K562 (cell line): ENCODE measurements at places on chromosomes 7 and 10.
A peak's percentile ranks its signal among the peaks of the same experiment; 100 is the strongest.

- peak; percentile 58 for DNase-seq
Measured at GRCh38 chr7:2572101-2572842, 13.5 kb downstream of the IQCE start.

DNA sequence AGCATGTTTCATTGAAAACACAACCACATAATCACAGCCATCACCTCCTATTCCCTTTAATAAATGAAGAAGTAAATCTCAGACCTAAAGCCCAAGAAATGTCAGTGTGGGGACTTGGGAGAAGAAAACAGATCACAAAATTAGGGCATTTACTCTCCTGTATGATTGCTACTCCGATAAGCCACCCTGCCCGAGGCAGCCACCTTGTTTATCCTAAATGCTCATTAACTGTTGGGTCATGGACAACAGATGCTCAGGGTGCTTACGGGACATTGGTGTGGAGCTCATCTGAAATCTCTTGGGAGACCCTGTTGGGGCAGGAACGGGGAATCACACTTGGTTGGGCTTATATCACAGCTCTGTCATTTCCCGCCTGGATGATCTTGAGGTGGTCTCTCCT, 17.5 kb upstream of the CHST15 start:
- no peak for DNase-seq

DNA sequence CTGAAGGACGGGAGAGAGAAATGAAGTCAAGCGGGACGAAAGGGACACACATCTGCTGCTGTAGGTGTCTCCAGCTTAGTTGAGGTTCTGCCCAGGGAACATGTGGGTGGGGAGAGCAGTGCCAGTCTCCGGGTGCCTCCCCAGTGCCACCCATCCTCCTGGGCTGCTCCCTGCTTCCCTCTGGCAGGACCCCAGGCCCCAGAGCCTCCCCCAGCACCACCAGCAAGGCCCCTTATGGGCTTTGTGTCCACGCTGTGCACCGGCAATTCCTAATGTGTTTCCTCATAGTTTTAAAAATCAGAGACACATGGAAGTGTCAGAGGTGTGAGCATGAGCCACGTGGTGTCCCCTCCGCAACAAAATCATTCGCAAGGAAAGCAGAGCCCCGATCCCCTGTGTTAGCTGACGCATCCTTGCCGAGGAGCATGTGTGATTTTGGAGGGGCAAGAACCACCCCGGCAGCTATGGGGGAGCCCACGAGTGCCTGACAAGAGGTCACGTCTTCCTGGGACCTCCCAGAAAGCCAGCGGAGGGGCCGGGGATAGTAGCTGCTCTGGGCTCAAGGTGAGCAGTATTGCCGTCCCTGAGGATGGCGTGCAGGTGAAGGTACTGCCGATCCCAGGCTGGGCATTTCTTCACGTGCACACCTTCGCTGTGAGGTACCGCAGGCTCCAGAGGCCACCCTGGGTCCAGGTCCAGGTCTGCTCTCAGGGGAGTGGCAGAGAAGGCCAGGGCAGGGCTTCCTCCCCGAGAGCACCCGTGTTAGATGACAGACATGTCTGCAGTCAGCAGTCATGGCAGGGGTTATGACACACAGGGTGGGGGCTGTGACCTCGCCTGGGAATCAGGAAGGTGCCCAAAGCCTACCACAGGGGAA, 448.2 kb upstream of the FOXK1 start:
- DNase-seq, result no peak

GRCh38 chr10:80260295-80261243, 28.9 kb downstream of the MAT1A start:
- DNase-seq, result peak; percentile 69

DNA sequence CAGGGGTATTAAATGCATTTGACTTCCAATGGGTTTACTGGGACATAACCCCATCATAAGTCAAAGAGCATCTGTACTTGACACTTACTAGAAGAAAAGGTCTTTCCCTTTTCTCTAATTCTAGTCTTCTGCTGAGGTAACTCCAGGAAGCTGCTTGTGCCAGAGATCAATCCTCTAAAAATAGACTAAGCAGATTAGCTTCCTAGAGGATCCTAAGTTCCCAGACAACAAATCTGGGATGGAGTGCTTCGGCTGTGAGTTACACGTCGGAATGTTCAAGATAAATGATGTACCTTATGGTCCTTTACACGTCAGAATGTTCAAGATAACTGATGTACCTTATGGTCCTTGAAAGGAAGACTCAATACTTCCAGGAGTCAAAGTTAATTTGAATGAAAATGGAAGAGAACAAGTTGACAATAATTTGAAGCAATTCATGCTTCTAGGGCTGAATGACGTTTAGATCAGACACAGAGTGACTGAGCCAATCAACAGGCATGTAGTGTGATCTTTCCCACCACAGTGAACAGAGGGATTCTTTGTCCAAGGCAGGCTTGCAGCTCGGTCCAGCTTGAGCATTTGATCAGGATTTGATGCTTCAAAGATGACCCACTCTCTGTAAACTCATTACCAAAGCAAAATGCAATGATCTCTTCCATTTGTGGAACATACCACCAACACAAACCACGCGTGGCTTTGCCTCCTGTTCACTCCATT, 63.8 kb downstream of the SLC37A3 start:
- no peak for DNase-seq

DNA sequence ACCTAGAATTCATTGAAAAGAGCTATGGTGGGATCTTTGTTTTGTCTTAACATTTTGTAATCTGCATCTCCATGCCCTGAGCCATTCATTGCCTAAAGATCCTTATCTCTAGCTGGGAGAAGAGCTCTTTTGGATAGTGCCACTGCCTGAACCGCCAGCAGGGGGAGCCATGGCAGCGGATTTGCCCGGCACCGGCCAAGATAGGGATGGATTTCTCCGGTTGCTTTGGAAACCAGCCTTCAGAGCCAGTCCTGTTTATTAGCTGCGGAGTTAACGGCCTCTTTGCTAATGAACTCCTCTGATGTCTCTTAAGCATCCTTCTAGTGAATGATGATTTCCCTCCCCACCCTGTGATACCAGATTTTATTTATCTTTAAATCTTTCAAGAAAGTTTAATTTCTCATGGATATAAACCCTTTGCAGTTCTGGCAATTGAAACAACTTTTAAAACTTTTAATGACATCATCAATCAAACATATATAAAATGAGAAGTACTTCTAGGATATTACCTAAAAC, 58.2 kb upstream of the LYZL2 start:
- peak; percentile 79 for DNase-seq

- DNase-seq, result no peak
Measured at GRCh38 chr10:15813415-15813814, 46.9 kb downstream of the MINDY3 start.

- no peak for DNase-seq
Measured at GRCh38 chr10:1737222-1738061, at the start of gene ADARB2. Gene ADARB2 (minus strand): TSS chr10:1737525.

- DNase-seq, result no peak
Measured at GRCh38 chr10:22483132-22483531, 137.8 kb downstream of the SPAG6 start.

- no peak for DNase-seq
Measured at GRCh38 chr7:93941945-93942344, 20.4 kb downstream of the GNG11 start.

DNA sequence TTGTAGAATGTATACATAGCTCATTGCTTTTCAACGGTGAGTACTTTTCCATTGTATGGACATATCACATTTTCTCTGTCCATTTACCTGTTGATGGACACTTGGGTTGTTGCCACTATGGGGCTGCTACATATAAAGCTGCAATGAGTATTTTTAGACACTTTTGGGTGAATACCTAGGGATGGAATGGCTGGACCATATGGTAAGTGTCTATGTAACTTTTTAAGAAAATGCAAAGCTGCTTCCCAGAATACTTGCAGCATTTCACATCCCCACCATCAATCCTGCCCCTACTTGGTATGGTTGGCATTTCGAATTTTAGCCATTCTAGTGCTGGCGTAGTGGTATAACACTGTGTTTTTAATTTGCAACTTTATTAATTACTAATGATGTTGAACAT, 274.6 kb downstream of the TNS3 start:
- DNase-seq, result no peak

DNA sequence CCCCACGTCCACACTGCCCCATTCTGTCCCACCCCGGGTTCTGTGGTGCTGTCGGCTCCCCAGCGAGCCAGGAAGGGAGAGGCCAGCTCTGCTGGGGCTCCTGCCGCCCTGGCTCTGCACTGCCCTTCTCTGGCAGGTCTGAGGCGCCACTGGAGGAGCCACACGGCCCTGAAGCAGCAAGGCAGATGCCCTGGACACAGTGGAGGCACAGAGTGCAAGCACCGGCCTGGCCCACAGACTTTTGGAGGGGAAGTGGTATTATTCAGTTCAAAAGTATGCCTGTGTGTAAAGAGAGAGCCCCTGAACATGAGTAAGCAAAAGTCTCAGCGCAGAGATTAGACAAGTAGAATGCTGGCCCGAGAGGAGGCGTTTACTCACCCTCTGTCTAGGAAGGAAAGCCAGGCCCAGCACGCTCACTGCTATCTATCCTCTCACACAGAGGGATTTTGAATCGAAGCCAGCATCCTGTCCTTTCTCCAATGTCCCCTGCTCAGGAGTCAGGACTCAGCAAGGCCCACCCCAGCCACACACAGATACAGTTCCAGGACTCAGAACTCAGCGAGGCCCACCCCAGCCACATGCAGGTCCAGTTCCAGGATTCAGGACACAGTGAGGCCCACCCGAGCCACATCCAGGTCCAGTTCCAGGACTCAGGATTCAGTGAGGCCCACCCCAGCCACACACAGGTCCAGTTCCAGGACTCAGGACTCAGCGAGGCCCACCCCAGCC, 115.0 kb downstream of the EGFR start:
- DNase-seq, result peak; percentile 16

DNA sequence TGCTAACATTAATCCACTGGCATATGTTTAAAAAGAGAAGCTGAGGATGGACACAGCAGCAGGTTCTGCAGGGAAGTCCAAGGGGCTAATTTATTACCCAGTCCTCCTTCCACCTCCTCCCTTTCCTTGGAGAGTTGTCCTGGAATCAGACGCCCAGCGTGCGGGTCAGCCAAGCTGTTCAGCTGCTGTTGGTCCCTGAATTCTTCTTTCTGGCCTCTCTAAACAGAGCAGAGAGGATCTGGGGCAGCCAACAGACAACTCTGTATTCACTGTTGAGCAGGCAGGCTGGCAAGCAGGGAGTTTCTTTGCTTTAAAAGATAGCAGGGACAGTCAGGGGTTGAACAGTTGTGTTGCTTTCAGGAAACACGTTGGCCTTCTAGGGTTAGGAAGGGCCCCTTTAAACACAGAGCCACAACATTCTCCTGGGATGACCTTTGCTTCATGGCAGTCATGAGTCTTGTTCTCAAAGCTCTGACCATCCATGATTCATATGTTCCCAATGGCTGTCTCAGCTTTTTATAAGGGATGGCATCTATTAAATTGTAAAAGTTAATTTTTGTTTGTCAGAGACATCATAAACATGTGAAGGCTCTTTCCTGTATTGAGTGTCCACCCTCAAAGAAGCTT, 217.0 kb downstream of the CREB5 start:
- DNase-seq, result no peak
